ENCODE measurements at places on chromosomes 6 and 20.

DNA sequence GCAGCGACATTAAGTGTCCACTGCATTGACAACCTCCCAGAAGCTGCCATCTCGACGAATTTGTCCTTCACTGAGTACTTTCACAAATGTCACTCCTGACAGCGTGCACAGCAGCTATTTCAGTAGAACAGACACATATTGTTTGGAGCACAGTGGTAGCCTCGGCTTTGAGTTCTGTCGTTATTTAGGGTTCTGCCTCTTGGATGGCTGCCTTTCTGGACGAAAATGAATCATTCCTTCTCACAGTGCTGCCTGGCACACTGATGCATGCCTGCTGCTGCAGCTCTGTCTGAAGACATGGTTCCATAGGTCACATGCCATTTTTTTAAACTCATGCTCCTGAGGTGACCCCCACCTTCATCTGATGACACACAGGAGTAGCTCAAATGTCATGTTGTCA is 477.0 kb downstream of the C6orf118 start:
- DNase-seq = no peak

- no peak for DNase-seq
Observed at GRCh38 chr6:32382757-32383420, 11.2 kb upstream of the TSBP1 start.

DNA sequence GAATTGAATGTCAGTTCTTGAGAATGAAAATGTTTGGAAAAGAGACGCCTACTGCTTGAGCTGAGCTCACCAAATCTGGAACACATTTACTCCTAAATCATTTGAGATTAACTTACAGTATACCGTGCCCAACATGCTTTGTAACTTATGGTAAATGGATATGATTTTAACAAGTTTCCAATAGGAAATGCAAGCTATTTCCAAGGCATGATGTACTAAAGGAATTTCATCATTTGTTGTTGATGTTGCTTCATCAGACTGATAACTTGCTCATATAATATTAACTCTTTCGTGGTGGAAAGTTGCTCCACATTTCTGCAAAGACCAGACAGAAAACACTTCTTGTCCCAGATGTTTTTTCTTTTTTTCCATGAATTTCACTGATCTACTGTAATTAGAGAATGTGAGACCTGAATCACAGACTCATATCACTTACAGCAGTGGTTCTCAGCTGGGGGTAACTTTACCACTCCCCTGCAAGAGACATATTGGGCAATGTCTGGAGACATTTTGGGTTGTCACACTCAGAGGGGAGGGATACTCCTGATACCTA is 116.6 kb upstream of the TRAF3IP2 start:
- DNase-seq = no peak

- DNase-seq = no peak
Observed at GRCh38 chr6:33790379-33790778, 1.4 kb upstream of the LEMD2 start.

DNA sequence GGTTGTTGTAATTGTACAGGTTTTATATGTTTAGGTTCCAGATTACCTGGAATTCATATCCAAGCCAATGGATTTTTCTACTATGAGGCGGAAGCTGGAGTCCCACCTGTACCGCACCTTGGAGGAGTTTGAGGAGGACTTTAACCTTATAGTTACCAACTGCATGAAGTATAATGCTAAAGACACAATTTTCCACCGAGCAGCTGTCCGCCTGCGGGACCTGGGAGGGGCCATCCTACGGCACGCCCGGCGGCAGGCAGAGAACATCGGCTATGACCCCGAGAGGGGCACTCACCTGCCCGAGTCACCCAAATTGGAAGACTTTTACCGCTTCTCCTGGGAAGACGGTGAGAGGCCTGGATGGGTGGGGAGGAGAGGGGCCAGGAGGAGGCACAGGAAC is 13.6 kb downstream of the BRPF3 start:
- DNase-seq = no peak

- no peak for DNase-seq
Observed at GRCh38 chr6:87101067-87101466, 6.2 kb upstream of the CGA start.

GRCh38 chr20:60117065-60117464 is 158.8 kb downstream of the CDH26 start:
- DNase-seq = peak; percentile 73

DNA sequence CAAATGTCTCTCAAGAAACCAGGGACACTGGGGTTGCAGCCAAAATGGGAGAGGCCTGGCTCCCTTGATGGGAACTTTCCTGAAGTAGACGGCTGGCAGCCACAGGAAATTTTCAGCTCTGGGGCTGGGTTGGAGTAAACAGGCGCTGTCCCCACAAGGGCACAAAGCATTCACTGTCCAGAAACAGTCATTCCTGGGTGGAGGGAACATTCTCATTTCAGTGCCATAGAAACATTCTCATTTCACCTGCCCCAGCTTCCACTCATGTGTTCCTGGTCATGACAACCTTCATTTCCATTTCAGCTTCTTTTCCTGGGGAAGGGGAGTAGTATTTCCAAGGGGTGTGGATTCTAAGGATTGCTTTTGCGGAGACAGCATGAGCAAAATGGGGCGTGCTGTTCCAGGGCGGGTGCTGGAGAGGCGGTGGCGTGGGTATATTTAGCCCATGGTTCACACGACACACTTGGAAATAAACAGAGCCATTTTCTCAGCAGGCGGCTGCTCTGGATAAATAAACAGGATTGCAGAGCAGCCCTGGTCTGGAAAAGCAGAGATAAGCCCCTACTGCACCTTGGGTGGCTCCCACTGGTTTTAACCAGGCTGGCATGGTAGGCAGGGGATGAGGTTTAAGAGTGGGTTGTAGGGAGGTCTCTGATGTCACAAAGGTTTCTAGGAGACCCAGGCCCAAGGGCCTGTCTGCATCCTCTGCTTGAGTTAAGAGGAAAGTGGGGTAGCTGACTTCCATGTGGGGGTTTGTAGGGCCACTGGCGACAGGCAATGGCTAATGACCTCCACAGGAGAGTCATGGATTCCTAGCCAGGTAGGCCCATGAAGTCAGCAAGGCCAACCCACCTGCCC is 32.9 kb downstream of the COX4I2 start:
- peak; percentile 10 for DNase-seq

DNA sequence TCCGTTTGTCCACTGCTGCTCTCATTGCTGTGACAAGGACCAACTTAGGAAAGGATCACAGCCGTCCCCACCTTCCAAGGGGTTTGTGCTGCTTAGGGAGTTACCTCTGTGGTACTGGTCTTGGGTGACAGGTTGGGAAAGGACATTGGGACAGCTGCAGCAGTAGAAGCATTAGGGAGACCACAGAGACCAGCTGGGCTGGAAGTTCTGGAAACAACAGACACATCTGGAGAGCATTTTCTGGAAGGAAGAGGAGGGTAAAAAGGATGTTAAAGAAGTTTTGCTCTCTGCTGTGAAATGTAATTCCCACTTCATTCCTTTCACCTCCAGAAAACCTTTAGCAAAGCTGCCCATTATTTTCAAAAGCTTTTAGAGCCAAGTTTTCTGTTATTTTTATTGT is 304.2 kb downstream of the LRFN2 start:
- no peak for DNase-seq

DNA sequence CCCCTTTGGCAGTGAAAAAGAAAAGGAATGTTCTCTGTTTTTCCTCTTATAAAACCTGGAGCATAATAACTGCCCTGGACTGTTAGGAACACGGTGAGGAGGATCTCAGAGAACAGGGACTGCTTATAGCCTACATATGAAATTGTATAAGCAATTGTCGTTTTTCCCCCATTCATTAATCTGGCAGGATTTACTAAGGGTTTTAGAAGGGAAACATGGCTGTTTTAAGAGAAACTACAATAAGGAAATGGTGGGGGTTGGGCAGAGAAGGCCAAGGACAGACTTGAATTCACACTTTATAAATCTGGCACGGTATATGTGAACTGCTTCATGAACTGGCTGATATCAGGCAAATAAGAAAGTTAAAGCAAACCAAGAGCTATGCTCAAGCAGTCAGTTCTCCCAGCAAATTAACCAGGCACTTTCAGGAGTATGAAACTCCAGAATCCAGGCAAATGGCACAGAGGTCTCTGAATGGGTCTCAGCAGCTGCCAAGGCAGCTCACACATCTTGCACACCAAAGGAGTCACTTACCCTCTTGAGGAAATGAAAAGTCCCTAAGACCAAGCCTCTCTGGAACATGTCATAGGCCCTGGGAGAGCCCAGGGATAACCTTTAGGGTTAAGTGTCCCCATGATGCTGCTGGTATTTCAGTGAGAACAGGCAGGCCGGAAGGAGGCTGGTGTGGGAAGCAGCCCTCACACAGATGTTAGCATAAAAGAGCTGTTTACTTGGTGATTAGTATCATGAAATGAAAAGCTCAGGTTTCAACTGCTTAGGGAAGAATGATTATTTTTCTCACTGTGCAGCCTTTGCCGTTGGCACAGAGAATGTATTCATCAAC is 260.5 kb upstream of the MARCKS start:
- DNase-seq = no peak

GRCh38 chr6:97203343-97203742 is 79.7 kb downstream of the MMS22L start:
- DNase-seq = no peak

DNA sequence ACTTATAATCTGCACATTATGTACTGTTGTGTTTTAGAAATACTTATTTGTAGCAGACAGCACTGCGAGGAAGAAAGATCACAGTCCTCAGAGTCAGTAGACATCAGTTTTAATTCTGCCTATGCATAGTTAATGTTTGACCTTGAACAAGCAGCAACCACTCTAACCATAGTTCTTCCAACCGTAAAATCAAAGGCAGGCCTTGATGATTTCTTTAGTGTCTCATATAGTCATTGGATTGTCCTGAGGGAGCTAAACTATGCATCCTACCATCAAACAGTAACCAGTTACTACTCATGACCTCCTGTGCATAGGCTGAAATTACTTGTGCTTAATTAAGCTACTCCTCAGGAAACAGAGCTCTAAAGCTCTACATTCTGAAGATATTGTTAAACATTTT is 294.8 kb upstream of the STXBP5 start:
- DNase-seq = no peak

DNA sequence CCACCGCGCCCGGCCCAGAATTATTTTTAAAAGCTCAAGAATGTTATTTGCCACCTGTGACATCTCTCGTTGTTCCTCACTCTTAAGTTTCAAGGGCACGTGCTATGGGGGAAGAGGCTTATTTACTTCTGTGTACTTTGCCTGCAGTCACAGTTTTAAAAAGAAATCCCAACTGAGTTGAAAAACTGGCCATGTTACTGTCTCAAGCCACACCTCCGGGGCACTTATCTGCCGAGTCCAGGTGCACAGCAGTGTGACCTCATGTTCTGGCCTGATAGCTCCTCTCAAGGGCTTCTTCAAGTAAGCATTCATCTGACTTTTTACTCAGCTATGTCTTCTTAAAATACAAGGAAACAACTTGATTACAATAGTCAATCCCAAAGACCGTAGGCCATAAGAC is 34.5 kb downstream of the SHLD1 start:
- DNase-seq = no peak

DNA sequence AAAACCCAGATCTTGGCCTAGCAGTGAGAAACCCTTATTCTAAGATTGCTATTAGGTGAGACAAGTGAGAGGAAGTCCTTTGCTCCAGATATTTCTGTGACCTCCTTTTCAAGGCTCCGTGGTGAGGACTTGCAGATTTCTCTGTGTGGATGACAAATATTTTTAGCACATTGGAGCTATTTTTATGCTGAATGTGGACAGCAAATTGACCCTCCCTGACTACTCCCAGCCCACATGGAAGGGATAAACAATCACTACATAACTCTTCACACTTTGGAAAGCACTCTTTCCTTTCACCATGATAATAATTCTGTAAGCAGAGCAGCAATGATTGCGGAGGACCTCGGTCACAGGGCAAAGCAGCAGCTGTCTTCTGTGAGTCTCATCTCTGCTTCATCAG is 88.0 kb upstream of the ADGRF1 start:
- DNase-seq = no peak

- DNase-seq = no peak
Observed at GRCh38 chr6:23535101-23535500, 590.9 kb upstream of the NRSN1 start.

DNA sequence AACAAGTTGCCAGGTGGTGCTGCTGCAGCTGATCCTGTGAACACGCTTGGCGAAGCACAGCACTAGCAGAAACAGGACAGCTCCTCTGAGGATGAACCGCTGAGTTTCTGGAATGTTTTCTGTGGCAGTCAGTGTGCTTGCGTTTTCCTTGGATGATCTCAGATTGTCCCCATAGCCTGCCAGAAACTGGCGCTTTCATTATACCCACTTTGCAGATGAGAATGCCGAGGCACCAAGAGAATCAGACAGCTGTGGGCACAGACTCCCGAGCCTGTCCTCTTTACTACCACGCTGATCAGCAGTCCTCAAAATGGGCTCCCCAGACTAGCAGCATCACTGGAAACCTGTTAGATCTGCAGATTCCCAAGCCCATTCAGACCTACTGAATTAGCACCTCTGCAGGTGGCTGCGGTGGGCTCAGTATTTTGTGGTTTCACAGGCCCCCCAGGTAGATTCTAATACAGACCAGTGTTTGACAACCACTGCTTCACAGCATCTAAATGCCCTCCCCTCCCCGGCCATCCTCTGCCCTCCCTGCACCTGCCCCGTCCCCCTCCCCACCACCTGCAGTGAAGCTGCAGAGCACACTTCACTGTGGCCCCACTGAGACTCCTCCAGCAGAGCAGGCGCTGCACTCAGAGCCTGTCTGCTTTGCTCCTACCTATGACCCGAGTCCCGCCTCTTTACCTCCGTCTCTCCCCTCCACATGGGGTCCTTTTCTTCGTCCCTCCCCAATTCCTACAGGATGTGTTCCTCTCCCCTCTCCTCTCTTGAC is 29.6 kb downstream of the SPATA2 start:
- no peak for DNase-seq

DNA sequence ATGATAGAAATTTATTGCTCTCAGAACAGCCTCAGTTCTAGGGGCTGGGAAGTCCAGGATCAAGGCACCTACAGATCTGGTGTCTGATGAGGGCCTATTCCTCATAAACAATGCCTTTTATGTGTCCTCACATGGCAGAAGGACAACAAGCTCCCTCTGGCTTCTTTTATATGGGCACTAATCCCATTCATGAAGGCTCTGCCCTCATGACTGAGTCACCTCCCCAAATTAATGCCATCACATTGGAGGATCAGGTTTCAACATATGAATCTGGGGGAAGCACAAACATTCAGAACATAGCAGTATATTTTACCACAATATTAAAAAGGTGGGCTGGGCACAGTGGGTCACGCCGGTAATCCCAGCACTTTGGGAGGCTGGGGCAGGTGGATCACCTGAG is 58.5 kb upstream of the CCN6 start:
- DNase-seq = no peak

DNA sequence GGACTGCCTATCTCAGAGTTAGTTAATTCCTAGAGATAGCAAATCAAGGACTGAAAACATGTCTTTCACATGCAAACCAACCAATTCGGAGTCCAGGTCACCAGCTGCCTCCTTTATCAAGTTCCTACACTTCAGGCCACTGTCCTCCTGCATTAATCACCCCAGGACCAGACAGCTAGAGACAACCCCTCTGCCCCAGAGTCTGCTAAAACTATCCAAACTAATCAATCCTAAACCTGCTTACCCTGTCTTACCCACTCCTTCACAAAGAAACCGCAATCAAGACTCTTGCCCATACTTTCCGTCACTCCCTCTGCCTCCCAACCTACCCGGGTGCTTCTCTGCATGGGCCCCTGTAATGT is 207.0 kb downstream of the HIVEP2 start:
- DNase-seq = no peak

- DNase-seq = no peak
Observed at GRCh38 chr6:27188061-27188884, 59.2 kb upstream of the PRSS16 start.
